ENCODE measurements at places on chromosomes 1 and 21.

GRCh38 chr1:1428174-1428573 is 7.1 kb upstream of the ANKRD65 start:
- DNase-seq = no peak

- no peak for DNase-seq
Measured at GRCh38 chr1:37456614-37457013, 17.8 kb upstream of the ZC3H12A start.

- DNase-seq = no peak
Measured at GRCh38 chr1:30343562-30343961, 379.8 kb downstream of the MATN1 start.

DNA sequence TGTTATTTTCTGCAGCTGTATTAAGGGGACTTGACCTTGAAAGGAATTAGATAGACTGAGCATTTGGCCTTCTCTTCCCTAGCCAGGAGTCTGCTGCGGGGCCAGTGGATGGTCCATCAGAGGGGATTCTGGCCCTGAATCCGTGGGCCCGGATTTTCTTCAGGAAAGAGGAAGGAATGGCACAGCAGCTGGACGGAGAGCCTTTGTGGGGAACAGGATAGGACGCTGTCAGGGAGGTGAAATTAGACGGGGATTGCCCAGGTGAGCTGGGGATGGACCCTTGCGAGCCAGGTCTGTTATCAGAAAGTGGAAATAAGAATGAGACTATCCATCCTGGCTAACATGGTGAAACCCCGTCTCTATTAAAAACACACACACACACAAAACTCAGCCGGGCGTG is 1.7 kb upstream of the C2CD2 start:
- DNase-seq = no peak

- no peak for DNase-seq
Measured at GRCh38 chr1:223106856-223107255, 36.2 kb downstream of the TLR5 start.

DNA sequence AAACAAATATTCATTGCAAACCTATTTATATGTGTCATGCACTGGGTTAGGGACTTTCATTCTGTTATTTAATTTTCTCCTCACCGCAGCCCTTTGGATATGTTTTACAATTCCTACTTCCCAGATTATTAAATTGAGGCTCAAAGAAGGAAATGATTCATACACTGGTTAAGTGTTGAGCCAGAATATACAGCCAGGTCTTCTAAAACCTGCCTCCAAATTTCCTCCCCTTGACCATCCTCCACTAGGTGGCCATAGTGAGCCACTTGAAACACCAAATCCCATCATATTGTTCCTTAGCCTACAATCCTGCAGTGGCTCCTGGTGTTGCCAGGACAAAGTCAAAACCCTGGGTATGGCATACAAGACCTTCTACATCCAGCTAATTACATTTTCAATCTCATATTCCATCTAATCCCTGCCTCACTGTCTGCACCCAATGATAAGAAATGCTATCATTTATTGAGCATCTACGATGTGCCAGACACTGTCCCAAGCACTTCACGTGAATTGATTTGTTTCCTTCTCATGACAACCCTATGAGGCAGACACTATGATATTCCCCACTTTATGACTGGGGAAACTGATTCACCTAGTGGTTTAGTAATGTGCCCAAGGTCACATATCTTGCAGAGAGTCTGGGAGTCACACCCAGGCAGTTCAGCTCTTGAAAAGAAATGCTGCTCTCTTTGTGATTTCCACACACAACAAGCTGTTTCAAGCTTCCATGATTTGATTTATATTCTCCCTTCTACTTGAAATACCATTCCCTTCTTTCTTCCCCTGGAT is 23.6 kb upstream of the KIRREL1 start:
- peak; percentile 71 for DNase-seq

- DNase-seq = no peak
Measured at GRCh38 chr1:247574236-247574635, 13.9 kb upstream of the OR2G2 start.

DNA sequence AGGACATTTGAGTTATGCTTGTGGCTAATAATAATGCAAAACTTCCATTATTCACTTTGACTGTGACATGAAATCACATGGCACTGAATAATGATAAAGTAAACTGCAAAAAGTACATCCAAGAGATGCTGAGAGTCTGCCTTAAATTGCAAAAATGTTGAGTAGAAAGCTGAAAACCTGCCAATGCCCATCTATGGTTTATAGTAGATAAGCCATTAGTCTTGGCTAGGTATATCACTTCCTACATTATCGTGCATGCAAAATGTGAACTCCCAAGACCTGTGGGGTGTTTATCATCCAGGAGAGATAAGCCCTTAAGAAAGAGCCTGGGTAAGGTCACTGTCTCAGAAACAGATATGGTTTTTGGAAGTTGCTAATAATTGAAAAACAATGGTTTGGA is 208.7 kb upstream of the DPYD start:
- DNase-seq = no peak

- no peak for DNase-seq
Measured at GRCh38 chr1:185157599-185158412, 839 bp downstream of the SWT1 start.

GRCh38 chr1:182495002-182495401 is 45.1 kb downstream of the RGSL1 start:
- DNase-seq = no peak

DNA sequence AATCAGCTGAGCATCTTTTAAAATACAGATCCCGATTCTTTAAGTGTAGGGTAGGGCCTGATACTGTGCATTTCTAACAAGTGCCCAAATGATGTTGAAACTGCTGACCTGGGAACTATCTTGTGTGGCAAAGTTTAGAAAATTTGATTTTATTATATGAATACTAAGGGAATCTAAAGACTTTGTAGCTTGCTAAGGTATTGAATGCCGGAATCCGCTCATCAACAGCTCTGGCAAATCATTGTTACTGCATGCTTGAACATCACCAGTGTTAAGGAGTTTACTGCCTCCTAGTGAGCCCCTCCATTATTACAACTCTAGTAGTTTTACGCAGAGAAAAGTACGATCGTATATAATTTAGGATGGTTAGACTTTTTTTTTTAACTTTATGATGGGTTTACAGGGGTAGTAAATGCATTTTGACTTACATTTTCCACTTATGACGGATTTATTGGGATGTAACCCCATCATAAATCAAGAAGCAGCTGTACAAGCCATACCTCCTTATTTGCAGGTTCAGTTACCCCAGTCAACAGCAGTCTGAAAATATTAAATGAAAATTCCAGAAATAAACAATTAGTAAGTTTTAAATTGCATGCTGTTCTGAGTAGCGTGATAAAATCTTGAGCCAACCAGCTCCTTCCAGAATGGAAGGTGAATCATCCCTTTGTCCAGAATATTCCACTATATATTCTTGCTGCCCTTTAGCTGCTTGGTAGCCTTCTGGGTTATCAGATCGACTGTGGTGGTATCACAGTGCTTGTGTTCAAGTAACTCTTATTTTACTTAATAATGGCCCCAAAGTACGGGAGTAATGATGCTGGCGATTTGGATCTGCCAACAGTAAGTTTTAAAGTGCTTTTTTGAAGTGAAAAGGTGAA is 892 bp downstream of the TYW3 start:
- no peak for DNase-seq

GRCh38 chr21:35381743-35382310 is 332.7 kb upstream of the RUNX1 start:
- no peak for DNase-seq

GRCh38 chr1:110690709-110691365 is 16.1 kb upstream of the KCNA3 start:
- no peak for DNase-seq

GRCh38 chr1:233489411-233489810 is 124.5 kb upstream of the KCNK1 start:
- no peak for DNase-seq

All from sciatic nerve (tissue), 2 donors.